ENCODE measurements at places on chromosomes 4 and X. TPM values are rescaled to one million over a fixed set of nuclear protein-coding genes. Genes with fewer than 3 reads are reported as not detected.

DNA sequence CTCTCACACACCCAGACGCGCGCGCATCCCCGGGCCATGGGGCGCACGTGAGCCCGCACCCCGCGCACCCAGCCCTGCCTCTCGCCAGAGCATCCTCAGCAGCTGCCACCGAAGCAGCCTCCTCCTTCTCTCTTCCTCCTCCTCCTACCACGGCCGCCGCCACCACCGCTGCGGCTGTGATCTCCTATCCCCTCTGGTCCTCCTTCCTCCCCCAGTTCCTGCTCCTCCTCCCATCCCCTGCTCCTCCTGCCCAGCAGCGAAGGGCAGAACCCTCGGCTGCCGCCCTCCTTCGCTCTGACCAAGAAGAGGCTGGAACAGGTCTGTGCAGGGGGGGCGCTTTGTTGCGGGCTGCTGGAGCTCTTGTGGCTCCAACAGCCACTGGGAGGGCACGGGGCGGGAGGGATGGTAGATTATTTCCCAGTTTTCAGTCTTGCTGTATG is 148.7 kb upstream of the CHRDL1 start:
- H3K27ac ChIP-seq: no peak overlapping the region
- H3K4me1 ChIP-seq: no peaks in the 10 kb centered on the region
- H3K27me3 ChIP-seq: peaks cover 15% of the 10 kb centered on the region
- H3K36me3 ChIP-seq: no peaks in the 10 kb centered on the region
- H3K4me3 ChIP-seq: no peak overlapping the region
- no peak for DNase-seq

GRCh38 chr4:169241464-169241863 is 29.3 kb downstream of the SH3RF1 start:
- DNase-seq: no peak
- no peaks in the 10 kb centered on the region for H3K27me3 ChIP-seq
- no peak overlapping the region for H3K27ac ChIP-seq
- H3K36me3 ChIP-seq: no peaks in the 10 kb centered on the region

DNA sequence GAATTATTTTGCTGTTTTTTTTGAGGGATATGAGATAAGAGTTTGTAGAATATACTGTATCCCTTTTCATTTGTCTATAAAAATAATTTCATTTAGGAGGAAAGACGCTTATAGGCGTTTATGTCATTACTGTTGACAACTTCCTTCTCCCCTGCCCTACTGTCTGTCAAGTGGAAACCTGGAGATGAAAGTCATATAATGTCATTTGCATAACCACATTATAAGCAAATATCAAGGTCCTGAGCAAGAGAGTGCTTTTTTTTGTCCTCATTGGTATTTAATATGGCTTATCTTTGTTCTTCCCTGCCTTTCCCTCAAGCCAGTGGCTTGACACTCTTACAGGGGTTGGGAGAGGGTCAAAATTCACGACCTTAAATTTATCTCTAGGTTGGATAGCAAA is 55.8 kb downstream of the LRP2BP start:
- H3K4me1 ChIP-seq: peaks cover 2% of the 10 kb centered on the region
- no peak overlapping the region for H3K27ac ChIP-seq
- H3K36me3 ChIP-seq: no peaks in the 10 kb centered on the region
- no peak overlapping the region for H3K4me3 ChIP-seq

DNA sequence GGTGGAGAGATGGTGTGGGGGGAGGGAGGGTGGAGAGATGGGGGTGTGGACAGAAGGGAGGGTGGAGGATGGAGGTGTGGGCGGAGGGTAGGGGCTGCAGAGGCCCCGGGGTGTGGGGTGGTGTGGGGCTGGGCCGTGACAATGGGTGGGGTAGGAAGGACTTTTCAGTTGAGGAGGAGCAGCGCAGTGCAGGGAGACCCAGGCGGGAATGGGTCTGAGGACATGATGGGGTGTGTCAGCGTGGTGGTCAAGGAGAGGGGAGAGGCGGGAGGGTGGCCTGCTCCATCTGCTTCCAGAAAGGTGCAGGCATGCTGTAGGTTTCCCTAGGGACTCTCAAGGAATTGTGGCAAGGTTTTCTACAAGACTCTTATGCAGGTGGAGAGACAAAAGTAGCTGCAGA is 48.9 kb downstream of the RGS12 start:
- H3K4me3 ChIP-seq: no peak overlapping the region
- no peak overlapping the region for H3K27ac ChIP-seq
- DNase-seq: no peak
- H3K27me3 ChIP-seq: no peaks in the 10 kb centered on the region

- H3K27me3 ChIP-seq: no peaks in the 10 kb centered on the region
- no peak for DNase-seq
- no peaks in the 10 kb centered on the region for H3K4me1 ChIP-seq
- no peaks in the 10 kb centered on the region for H3K36me3 ChIP-seq
These were observed 78.0 kb upstream of the PRKX start for GRCh38 chrX:3791449-3791848.

DNA sequence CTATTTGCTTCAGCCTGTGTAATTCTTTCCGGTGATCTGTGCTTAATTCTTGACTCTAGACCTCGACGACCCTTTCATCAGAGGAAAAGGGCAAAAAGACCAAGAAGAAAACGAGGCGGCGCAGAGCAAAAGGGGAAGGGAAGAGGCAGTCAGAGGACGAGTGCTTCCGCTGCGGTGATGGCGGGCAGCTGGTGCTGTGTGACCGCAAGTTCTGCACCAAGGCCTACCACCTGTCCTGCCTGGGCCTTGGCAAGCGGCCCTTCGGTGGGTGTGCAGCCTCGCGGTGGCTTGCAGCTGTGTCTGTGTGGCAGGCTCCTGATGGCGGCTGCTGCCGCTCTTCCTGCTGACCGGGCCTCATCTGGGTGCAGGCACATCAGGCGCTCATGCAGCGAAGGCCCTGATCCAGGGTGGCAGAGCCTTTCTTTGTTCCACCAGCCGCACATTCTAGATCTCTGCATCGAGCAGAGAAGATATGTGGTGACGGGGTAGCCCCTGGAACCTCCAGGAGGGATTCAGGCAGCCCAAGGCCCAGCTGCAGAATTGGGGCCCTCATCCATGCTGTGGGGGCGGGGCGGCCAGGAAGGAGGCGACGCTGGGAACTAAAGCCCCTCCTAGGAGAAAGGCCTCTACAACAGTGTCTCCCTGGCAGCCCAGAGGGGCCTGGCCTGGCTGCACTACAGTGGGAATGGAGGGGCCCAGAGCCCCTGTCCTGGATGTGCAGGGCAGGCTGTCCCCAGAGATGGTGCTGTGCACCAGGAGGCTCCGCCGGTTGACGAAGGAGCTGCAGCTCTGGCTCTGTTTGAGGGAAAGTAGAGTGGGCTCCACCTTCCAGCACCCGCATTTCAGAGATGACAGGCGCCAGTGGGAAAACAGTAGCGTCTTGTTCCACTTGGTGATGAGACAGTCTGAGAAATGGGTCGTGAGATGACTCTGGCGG is 32.1 kb downstream of the NELFA start:
- H3K27ac ChIP-seq: no peak overlapping the region
- H3K36me3 ChIP-seq: peaks cover 96% of the 10 kb centered on the region
- no peaks in the 10 kb centered on the region for H3K27me3 ChIP-seq
- H3K4me3 ChIP-seq: no peak overlapping the region

GRCh38 chr4:166229799-166230198 is 356.8 kb downstream of the TLL1 start:
- H3K4me1 ChIP-seq: no peaks in the 10 kb centered on the region
- no peak overlapping the region for H3K4me3 ChIP-seq
- no peaks in the 10 kb centered on the region for H3K27me3 ChIP-seq
- DNase-seq: no peak
- no peak overlapping the region for H3K27ac ChIP-seq

DNA sequence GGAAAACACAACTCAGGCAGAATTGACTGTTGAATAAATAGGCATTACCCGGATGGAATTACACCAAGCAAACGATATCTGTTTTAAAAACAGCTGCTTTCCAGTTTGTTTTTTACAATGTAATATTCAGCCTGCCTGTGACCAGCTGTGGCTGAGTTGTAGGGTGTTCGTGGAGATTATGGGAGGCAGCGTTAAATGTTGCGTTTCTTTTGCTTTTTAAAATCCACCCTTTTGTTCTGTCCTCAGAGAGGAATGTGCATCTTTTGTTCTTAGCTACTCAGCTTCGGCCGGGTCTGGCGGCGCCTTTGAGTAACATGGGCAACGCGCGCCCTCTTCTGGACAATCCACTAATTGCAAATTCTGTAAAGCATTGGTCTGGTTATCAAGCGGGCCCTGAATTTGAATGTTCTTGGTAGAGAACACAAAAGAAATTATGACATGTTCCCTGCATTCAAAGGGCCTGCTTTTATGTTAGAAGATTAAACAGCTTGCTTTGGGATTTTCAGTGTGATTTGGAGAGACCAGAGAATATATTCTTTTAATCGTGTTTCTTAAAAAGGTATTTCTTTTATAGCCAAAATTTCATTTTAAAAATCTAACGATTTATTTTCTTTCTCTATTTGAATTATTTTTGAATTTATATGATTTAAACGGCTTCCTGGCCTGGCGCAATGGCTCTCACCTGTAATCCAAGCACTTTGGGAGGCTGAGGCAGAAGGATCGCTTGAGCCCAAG is 76.3 kb upstream of the TRIM2 start:
- DNase-seq: peak; percentile 92
- no peak overlapping the region for H3K4me3 ChIP-seq
- no peaks in the 10 kb centered on the region for H3K36me3 ChIP-seq
- no peaks in the 10 kb centered on the region for H3K27me3 ChIP-seq
- peaks cover 3% of the 10 kb centered on the region for H3K4me1 ChIP-seq
- no peak overlapping the region for H3K27ac ChIP-seq

- no peaks in the 10 kb centered on the region for H3K27me3 ChIP-seq
- H3K36me3 ChIP-seq: peaks cover 38% of the 10 kb centered on the region
- no peak overlapping the region for H3K4me3 ChIP-seq
- no peak for DNase-seq
- no peak overlapping the region for H3K27ac ChIP-seq
These were observed 137.4 kb upstream of the STIM2 start for GRCh38 chr4:26723216-26723615.

DNA sequence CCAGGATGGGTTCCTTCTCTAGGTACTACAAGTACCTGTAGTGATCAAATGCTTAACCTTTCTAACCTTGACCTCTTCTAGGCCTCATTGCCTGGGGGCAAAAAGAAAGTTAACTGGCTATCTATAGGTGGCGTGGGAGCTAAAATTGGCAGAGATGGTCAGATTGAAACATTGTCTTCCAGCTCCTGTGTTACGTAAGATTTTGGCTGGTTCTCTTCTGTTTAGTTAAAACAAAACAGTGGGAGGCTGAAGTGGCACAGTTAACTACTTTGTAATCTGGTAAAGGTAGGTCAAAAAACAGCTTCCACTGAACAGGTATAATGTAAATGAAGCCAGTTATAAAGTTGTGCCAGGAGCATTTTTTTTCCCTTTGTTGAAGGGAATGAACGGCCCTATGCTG is 115.2 kb downstream of the MBNL3 start:
- no peak overlapping the region for H3K4me3 ChIP-seq
- H3K36me3 ChIP-seq: no peaks in the 10 kb centered on the region
- no peaks in the 10 kb centered on the region for H3K4me1 ChIP-seq
- H3K27me3 ChIP-seq: no peaks in the 10 kb centered on the region
- no peak overlapping the region for H3K27ac ChIP-seq

- DNase-seq: no peak
- H3K27ac ChIP-seq: no peak overlapping the region
- no peaks in the 10 kb centered on the region for H3K4me1 ChIP-seq
- no peak overlapping the region for H3K4me3 ChIP-seq
These were observed 4.0 kb upstream of the FATE1 start for GRCh38 chrX:151711787-151712186.

Gene NLRP2B
- not detected for total RNA-seq

Gene PNCK
- total RNA-seq: 8.2 TPM

Gene GAGE2A
- total RNA-seq: not detected

Gene TXLNG
- 10.7 TPM for total RNA-seq
